ENCODE measurements at places on chromosomes 1 and 21.
A peak's percentile ranks its signal among the peaks of the same experiment; 100 is the strongest.

DNA sequence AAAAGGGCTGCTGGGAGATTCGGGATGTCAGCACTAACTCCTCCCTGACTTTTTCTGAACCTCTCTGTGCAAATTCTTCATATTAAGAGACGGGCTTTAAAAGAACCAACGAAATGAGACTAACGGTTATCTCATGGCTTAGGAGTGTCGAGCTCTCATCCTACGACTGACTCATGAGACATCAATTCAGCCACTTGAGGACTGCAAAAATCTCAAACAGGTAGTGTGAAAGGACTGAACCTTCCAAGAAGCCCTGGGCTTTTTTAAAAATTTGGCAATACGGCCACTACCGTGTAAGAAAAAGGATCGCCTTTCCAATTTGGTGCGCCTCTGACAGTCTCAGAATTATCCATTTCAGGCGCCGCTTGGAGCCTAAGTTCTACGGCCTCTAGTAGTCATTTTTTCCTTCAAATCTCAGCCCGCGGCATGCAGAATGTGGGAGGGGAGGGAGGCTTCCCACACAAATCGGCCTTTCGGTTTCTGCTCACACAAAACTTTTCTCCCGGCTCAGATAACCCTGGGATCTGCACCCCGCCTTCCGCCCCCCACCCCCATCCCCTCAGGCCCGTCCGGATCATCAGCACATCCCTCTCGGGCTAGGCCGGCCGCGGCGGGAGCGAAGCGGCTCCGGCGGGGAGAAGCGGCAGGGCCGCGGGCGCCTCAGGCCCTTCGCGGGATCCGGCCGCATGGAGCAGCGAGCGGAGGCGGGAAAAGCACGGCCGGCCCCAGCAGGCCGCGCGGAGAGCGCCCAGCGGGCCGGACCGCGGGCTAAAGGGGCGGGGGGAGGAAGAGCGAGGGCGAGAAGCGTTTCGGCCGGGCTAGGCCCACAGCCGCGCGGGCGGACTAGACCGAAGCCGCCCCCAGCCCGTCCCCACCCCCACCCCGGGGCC, 618 bp downstream of the HNRNPR start:
- DNase-seq: peak; percentile 60

DNA sequence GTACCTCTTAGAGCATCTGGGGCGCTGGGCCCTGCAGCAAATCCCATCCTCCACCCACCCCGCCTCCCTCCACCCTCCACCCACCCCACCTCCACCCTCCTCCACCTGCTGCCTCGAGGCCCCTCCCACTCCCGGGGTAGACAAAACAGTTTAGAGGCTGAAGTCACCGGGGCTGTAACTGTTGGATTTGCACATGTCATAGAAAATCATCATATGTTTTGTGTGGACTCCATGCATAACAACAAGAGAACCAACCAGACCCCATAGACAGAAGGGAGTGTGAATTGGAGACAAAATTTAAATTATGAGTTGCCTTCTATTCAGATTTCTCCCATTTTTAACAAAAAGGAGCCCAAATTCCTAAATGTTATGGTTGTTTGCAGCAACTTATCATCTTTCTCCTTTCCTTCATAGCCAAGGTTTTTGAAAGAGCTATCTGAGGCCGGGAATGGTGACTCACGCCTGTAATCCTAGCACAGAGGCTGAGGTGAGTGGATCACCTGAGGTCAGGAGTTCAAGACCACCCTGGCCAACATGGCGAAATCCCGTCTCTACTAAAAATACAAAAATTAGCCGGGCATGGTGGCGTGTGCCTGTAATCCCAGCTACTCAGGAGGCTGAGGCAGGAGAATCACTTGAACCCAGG, 28.2 kb upstream of the LGALS8 start:
- no peak for DNase-seq

DNA sequence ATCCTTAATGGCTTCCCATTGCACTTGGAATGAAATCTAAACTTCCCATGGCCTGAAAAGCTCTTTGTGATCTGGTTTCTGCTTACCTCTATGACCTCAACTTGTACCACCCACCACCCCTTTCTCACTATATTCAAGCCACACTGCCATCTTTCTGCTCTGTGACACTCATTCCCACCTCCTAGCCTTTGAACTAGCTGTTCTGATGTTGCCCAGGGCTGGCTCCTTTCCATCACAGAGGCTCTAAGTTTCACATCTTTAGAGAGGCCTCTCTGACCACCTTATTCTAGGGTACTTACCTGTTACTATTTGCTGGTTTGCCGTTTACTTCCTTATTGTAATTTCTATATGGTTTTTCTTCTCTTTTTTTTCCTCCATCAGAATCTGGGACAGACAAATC, 4.2 kb downstream of the MPZL1 start:
- no peak for DNase-seq

DNA sequence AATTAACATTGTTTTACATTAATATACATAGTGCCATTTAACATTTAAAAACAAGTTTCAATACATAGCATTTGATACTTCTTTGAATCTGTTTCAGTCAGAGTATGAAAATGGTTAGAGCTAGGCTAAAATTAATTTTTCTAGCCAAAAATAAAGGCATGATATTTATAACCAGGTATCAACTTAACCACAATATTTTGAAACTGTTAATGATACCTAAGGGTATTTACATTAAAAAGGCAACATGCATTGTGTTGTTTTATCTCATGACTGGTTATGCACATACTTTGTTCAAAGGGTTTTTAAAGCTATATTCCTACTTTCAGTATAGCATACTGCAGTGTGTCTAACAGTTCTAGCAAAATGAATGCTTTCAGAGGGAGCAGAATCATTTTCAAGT, 130.0 kb downstream of the HS2ST1 start:
- no peak for DNase-seq

Data from activated CD4-positive, alpha-beta T cell treated with anti-CD3 and anti-CD28 coated beads, Interleukin-2, amount 50 U/mL, for 16 hours (primary cell).